Uterus (tissue), 4 donors: ENCODE measurements at places on chromosomes 12 and 14. TPM values are rescaled to one million over a fixed set of nuclear protein-coding genes. Genes with fewer than 3 reads are reported as not detected.

- DNase-seq, result no peak
These were observed 23.1 kb upstream of the C14orf180 start for GRCh38 chr14:104556256-104557021.

DNA sequence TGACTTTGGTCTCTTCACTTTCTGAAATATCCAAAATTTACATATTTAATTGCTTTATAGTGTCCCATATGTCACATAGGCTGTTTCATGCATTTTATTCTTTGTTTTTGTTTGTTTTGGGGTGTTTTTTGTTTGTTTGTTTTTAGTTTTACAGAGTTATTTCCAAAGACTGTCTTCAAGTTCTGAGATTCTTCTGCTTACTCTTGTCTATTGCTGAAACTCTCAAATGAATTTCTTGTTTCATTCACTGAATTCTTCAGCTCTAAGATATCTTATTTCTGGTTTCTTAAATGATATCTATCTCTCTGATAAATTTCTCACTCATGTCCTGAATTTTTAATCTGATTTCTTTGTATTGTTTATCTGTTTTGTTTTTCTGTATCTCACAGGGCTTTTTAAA is 412.0 kb upstream of the ATP2B1 start:
- DNase-seq, result no peak

GRCh38 chr12:28497889-28498411 is 307.7 kb downstream of the CCDC91 start:
- DNase-seq, result no peak

DNA sequence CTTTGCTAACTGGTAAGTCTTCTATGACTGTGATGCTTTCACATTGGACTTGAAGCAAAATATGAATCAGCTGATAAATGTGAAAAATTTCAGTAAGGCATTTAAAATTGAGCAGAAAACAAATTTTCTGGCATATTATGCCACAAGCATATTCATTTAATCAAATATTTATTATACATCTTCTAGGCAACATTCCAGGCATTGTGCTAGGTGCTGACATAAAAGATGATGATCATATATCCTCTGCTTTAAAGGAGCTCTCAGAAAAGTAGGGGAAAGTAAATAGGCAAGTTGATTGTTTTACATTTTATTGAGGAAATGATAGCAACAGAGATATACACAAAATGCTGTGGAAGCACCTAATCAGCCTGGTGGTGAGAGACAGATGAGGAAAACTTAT is 248.9 kb downstream of the SLC16A7 start:
- DNase-seq, result no peak

GRCh38 chr14:79584679-79585078 is 626.6 kb downstream of the DIO2 start:
- DNase-seq, result no peak

DNA sequence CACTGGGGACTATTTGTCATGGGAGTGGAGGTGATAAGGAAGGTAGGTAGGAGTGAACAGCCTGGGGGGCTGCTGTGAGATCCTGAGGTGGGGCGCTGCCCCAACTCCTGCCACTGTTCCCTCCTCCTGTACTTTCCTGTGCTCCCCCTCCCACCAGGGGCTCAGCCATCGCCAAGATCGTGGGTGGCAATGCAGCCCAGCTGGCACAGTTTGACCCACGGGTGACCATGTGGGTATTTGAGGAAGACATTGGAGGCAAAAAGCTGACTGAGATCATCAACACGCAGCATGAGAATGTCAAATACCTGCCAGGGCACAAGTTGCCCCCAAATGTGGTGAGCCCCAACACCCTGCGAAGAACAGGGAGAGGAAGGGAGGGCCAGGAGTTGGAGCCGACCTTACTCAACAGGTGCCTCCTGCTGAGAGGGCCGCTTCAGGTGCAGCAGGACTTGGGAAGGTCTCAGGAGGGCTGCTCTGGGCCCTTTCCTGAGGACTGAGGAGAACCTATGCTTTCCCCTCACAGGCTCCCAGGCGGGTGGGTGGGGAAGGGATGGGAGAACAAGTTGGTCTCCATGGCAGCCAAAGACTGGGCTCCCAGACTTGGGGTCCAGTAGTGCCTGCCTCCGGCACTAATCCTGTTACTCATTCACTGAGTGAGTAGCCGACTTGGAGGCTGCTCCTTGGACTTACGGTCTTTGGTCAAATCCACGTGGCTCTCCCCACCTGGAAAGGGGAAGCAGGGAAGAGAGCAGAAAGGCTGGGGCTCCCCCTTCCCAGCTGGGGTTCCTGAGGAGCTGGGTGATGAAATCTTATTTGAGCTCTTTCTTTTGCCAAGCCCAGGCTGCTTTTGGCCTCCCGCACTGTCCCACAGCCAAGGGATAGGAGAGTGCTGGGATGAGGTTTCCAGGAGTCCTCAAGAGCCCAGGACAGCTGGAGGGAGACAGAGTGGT is 884 bp downstream of the GPD1 start:
- DNase-seq, result no peak

The CYP46A1 gene
- 6.4 TPM for total RNA-seq

The GPR84 gene
- not detected for total RNA-seq
